ENCODE measurements at places on chromosomes 4 and X.

DNA sequence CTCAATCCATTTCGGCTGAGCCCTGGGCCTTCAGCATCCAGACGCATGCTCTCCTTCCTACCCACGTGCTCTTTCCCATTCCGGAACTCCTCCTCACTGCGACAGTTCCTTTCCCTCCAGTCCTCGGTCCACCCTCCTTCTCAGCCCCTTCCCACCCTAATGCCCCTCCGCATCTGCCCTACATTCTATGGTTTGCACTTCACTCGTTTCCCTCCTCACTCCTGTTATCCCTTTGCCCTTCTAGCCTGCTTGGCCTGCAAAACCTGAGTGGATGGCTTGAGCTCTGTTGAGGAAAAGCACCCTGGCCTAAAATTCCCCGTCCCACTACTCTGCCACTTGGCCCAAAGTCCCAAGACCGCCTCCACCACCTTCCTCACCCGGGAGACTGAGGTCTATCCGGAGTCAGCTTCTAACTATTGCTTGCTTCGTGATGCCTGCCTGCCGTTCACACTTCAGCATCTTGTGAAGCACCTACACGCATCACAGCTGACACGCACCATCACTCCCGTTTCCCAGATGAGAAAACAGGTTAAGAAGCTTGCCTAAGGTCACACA, 38.6 kb downstream of the MAP7D3 start:
- DNase-seq = no peak

- peak; percentile 44 for DNase-seq
Measured at GRCh38 chrX:75522565-75523431, at the start of gene ZDHHC15. TSS of gene ZDHHC15 (minus strand) at chrX:75523037. CDS start at chrX:75523024, 13 bp downstream.

DNA sequence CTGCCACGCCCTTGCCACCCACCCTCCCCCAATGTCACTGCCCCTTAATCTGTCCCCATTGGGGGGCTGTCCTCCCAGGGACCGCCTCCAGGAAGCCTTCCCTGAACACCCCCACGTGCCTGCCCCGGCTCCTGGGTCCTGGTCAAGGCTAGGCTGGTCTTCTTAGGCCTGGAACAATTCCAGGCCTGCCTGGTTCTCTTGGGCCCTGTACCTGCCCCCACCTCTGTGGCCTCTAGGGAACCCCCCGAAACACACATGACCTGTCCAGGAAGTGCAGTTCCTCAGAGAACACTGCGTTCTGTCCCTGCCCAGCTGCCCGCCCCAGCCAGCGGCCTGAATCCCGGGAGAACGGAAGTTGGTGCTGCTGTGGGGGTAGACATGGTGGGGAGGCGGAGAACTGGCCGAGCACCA, 5.1 kb downstream of the MXD4 start:
- DNase-seq = no peak

- no peak for DNase-seq
Measured at GRCh38 chr4:76322236-76322635, 15.7 kb downstream of the STBD1 start.

DNA sequence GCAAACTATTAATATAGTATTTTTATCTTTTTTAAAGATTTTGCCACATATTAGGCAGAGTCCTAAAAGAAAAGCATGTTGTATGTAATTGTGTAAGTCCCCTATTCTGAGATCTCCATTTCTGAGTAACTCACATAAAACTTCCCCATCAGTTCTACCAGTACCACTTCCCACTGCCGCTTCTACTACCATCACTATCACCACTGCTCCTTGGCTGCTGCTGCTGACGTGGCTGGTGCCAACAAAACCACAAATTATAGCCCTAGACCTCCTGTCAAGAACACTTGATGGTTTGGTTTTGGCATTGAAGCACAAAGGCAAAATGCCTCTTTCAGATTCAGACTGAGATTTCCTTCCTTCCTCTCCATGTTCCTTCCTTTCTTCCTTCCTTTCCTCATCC, 106.4 kb downstream of the MMRN1 start:
- DNase-seq = no peak

GRCh38 chr4:113678641-113679040, 82.9 kb downstream of the CAMK2D start:
- no peak for DNase-seq

GRCh38 chr4:139563515-139563914, 7.5 kb upstream of the SETD7 start:
- DNase-seq = no peak

- no peak for DNase-seq
Measured at GRCh38 chr4:164695650-164696049, 58.3 kb upstream of the SMIM31 start.

DNA sequence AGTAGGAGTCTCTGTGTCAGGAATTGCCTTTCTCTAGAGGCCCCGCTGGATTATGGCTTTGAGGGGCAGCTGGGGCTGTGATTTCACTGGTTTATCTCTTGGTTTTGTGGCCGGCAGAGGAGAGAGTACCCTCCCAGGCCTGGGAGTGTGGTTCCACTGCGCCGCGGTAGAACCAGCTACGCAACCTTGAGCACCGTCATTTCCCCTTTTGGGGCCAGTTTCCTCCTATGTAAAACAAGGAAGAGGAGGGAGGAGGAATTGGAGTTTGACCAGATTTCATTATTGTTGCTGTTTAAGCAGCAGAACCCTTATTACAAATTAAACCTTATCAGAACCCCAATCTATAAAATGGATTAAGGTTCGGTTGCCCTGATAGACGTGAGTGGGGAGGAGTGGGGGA, 4.4 kb downstream of the SOX3 start:
- no peak for DNase-seq

GRCh38 chr4:24315056-24315455, 269.3 kb downstream of the DHX15 start:
- no peak for DNase-seq

DNA sequence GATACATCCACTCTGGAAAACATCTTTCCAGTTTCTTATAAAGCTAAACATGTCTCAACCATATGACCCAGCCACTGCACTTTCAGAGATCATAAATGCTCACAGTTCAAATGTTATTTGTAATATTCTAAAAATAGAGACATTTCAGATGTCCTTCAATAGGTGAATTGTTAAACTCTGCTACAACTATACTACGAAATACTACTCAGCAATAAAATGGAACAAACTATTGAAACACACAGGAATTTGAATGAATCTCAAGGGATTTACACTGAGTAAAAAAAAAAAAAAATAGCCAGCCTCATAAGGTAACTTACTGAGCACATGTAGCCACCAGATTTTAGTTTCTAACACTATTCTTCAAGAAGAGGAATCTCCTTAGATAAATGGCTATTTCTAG, 253.9 kb downstream of the PCDH18 start:
- no peak for DNase-seq

- no peak for DNase-seq
Measured at GRCh38 chr4:158164768-158165213, 8.0 kb downstream of the GASK1B start.

DNA sequence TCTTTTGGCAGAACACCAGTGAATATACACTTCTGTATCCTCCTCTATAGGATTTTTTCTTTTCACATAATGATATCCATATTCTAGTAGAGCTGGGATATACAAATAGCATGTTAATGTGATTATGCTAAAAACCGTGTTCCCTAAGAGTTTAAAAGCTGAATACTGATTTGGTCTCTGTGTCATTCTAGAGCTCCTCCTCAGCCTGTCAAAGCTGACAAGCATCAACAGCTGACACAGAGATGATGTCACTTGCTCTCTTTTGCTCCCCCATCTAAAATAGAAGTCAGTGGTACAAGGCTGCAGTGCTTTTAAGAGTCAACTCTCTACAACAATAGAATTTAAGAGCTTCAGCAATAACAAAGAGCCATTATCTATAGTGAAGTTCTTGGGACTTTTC, 17.1 kb upstream of the HERC3 start:
- DNase-seq = no peak
